OCI-LY7 (cell line): ENCODE measurements at places on chromosomes 2 and 18.

- DNase-seq: no peak
These were observed 27.1 kb downstream of the RAB31 start for GRCh38 chr18:9735238-9735637.

DNA sequence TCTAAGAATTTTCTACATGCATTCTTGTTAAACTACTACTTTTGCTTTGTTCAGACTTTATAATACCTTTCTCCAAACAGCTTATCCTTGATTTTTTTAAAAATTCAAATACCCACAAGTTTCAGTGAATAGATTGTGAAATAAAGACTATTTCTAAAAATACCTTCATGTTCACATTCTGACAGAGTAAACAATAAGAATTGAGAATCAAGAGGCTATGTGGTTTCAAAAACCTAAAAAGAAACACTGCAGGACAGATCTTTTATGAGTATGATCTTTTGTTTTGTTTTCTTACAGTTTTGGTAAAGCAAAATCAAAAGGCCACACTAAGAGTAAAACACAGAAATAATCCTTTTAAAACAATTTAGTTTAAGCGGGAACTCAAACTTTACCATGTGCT lies 21.2 kb downstream of the ALS2 start:
- no peak for DNase-seq

GRCh38 chr18:37634516-37634915 lies 68.9 kb upstream of the CELF4 start:
- DNase-seq: no peak

GRCh38 chr2:223979730-223980396 lies 22.6 kb downstream of the MRPL44 start:
- DNase-seq: no peak

GRCh38 chr18:47113796-47114540 lies 36.3 kb downstream of the HDHD2 start:
- DNase-seq: no peak

GRCh38 chr18:24094561-24094960 lies 44.3 kb upstream of the CABYR start:
- DNase-seq: peak; percentile 16

DNA sequence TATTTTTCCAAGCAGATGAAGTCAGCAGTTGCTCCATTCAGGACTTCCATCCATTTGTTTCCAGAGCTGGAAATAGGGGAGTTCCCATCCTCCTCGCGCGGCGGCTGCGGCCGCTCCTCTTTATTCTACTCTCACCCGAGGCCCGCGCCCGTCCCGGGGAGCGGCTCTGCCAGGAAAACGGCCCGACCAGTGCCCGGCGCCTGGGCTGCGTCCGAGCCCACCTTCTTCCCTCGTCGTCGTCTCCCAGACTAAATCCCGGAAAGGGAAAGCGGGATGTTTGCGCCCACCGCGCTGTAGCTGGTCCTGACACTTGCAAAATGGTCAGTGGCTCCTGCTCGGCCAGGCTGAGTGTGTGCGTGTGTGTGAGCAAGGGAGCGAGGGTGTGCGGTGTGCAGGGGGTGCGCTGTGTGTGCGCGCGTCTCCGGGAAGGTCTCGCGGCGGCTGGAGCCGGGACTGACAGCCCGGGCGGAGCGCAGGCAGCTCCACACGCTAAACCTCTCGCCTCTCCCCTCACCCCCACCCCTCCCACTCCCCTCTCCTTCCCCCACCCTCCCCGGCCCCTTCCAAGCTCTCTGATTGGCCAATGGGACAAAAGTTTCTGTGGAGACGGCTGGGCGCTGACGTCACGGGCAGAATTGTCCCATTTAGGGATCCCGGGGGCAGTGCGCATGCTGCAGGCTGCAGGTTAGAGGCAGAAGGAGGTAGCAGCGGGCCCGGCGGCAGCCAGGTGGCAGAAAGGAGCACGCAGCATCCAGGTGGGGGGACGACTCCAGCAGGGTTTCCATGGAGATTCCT lies at the start of gene NOL4:
TSS of gene NOL4 (minus strand) at position 491 of the 795 bp plus-strand sequence. CDS start 1,660 bp downstream, outside the sequence.
- DNase-seq: no peak

- DNase-seq: no peak
These were observed 231.7 kb downstream of the FSIP2 start for GRCh38 chr2:185970148-185970852.

GRCh38 chr2:98825858-98826257 lies 94.9 kb upstream of the MGAT4A start:
- DNase-seq: no peak

- DNase-seq: no peak
These were observed 60.7 kb downstream of the TTC27 start for GRCh38 chr2:32688541-32688940.

DNA sequence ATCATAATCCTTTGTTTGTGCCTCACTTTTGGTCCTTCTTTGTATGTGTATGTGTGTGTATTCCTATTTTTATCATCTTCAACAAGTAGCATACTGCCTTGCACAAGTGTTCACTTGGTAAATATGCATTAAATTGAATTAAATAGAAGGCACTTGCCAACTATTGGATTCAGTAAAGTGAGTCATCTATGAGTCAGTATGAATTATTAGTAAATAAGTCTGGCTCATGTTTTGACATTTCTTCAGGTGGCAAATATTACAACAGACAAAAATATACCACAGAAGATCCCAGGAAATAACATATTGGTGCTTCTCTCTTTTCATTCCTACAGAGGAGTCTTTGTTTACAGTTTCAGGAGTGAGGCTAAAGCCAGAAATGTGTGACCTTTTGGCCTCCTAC lies 84.1 kb downstream of the CDK15 start:
- DNase-seq: no peak

- DNase-seq: no peak
These were observed 72.6 kb upstream of the ZNF532 start for GRCh38 chr18:58792086-58792485.

DNA sequence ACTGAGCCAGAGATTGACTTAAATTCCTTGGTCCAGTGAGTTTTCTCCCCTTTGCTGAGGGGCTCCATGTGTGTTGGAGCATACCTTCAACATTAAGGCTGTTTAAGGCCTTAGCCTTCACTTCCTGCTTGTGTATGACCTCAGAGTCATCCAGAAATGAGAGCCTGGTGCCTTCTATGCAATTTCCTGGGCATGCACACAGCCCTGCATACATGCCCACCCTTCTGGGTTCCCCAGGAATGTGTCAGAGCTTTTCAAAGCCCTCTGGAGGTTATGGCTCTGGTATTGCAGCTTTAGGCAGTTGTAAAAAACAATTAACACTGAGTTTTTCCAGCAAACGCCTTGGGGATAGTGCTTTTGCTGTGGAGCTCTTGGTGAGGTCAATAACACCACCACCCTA lies 16.7 kb downstream of the IL1R1 start:
- DNase-seq: no peak

DNA sequence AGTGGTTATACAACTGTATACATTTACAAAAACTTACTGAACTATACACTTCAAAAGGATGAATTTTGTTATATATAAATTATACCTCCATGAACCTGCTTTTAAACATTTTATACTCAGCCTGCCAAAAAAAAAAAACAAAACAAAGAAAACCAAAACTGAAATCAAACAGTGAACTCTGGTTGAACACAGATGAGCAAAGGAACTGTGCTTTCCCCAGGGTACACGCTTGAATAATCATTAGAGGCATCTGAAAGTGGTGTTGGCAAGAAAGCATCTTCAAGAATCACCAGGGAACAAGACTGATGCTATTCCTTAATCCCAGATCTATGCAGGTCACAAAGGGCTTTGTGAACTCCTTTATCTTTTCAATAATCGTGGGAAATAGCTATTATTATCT lies 77.0 kb upstream of the LYPD1 start:
- no peak for DNase-seq

GRCh38 chr2:16314001-16314400 lies 351.6 kb downstream of the CYRIA start:
- no peak for DNase-seq

GRCh38 chr2:27776097-27776496 lies 4.6 kb downstream of the MRPL33 start:
- DNase-seq: no peak
